ENCODE measurements at places on chromosomes 12 and 14. TPM values are rescaled to one million over a fixed set of nuclear protein-coding genes. Genes with fewer than 3 reads are reported as not detected.

The HELB gene
- 4.0 TPM for total RNA-seq

The TPH2 gene
- total RNA-seq: not detected

The KRT80 gene
- 1.1 TPM for total RNA-seq

The CIDEB gene
- 3.2 TPM for total RNA-seq

The ATL1 gene
- total RNA-seq: 15.1 TPM

The ARMH4 gene
- total RNA-seq: 10.1 TPM

The FSCB gene
- not detected for total RNA-seq

The KRT78 gene
- not detected for total RNA-seq

The MIP gene
- total RNA-seq: 0.32 TPM

The ESPL1 gene
- total RNA-seq: 1.6 TPM

The OTOGL gene
- total RNA-seq: 0.36 TPM

The CIROP gene
- not detected for total RNA-seq

The BTBD6 gene
- total RNA-seq: 59.1 TPM

The SFSWAP gene
- total RNA-seq: 31.7 TPM

The MYRFL gene
- not detected for total RNA-seq

The ERBB3 gene
- 0.73 TPM for total RNA-seq

The CCDC77 gene
- total RNA-seq: 3.6 TPM

The GPX2 gene
- not detected for total RNA-seq

The KLHDC1 gene
- 5.7 TPM for total RNA-seq

The TEDC1 gene
- 2.6 TPM for total RNA-seq

The RPGRIP1 gene
- total RNA-seq: not detected

The ITGB7 gene
- total RNA-seq: 1.8 TPM

The IL22 gene
- not detected for total RNA-seq

The GLI1 gene
- total RNA-seq: 0.61 TPM

The KCNA5 gene
- total RNA-seq: not detected

The SUPT16H gene
- 68.2 TPM for total RNA-seq

The GZMH gene
- total RNA-seq: not detected

The PPP1R1A gene
- not detected for total RNA-seq

The TAS2R43 gene
- 3.4 TPM for total RNA-seq

The OAS1 gene
- 10.6 TPM for total RNA-seq

The TAS2R14 gene
- 2.9 TPM for total RNA-seq

The TPPP2 gene
- total RNA-seq: not detected

The SIX6 gene
- 0.16 TPM for total RNA-seq

The RFX4 gene
- not detected for total RNA-seq

The DMAC2L gene
- 6.5 TPM for total RNA-seq

The CCNK gene
- total RNA-seq: 32.8 TPM

The C14orf180 gene
- not detected for total RNA-seq
